ENCODE measurements at places on chromosomes 1 and 21. TPM values are rescaled to one million over a fixed set of nuclear protein-coding genes. Genes with fewer than 3 reads are reported as not detected.

The VAV3 gene
- 18.8 TPM for polyA plus RNA-seq

- no peak overlapping the region for H3K4me3 ChIP-seq
- no peaks in the 10 kb centered on the region for H3K27me3 ChIP-seq
- H3K27ac ChIP-seq = no peak overlapping the region
- no peaks in the 10 kb centered on the region for H3K4me1 ChIP-seq
- peaks cover 11% of the 10 kb centered on the region for H3K36me3 ChIP-seq
These were observed 20.5 kb downstream of the WNT2B start for GRCh38 chr1:112529301-112529700.

The SYCP1 gene
- polyA plus RNA-seq = not detected

The ELF3 gene
- polyA plus RNA-seq = not detected

DNA sequence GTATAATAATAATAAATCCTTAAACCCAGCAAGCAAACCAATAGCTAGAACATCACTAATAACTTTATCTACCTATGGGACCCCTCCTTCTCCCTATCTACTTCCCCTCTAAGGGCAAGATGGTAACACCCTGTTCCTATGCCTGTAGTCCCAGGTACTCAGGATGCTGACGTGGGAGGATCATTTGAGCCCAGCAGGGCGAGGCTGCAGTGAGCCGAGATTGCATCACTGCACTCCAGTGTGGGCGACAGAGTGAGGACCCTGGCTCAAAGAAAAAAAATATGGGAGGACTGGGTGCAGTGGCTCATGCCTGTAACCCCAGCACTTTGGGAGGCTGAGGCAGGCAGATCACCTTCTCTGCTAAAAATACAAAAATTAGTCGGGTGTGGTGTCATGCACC lies 143.1 kb upstream of the SLC45A1 start:
- peaks cover 9% of the 10 kb centered on the region for H3K4me1 ChIP-seq
- H3K27me3 ChIP-seq = no peaks in the 10 kb centered on the region
- no peak for DNase-seq

GRCh38 chr1:107669996-107670395 lies 295.0 kb downstream of the VAV3 start:
- H3K4me3 ChIP-seq = no peak overlapping the region
- no peak overlapping the region for H3K27ac ChIP-seq
- peaks cover 26% of the 10 kb centered on the region for H3K36me3 ChIP-seq
- H3K4me1 ChIP-seq = peaks cover 43% of the 10 kb centered on the region

The REN gene
- polyA plus RNA-seq = not detected

GRCh38 chr1:201468844-201469644 lies at the start of gene PHLDA3:
TSS of gene PHLDA3 (minus strand) at chr1:201469188. CDS start at chr1:201468786, 402 bp downstream.
- H3K4me3 ChIP-seq = peak within 1 kb of the TSS; percentile 42
- peaks cover 12% of the 10 kb centered on the region for H3K27me3 ChIP-seq
- H3K4me1 ChIP-seq = peaks cover 6% of the 10 kb centered on the region
- H3K27ac ChIP-seq = no peak within 1 kb of the TSS
- H3K36me3 ChIP-seq = no peaks in the 10 kb centered on the region

The ATP1A4 gene
- not detected for polyA plus RNA-seq

The KCNJ10 gene
- polyA plus RNA-seq = not detected

The TMOD4 gene
- polyA plus RNA-seq = not detected

The ZMPSTE24 gene
- 34.3 TPM for polyA plus RNA-seq

The LAPTM5 gene
- 744 TPM for polyA plus RNA-seq

The MTARC2 gene
- 0.28 TPM for polyA plus RNA-seq

DNA sequence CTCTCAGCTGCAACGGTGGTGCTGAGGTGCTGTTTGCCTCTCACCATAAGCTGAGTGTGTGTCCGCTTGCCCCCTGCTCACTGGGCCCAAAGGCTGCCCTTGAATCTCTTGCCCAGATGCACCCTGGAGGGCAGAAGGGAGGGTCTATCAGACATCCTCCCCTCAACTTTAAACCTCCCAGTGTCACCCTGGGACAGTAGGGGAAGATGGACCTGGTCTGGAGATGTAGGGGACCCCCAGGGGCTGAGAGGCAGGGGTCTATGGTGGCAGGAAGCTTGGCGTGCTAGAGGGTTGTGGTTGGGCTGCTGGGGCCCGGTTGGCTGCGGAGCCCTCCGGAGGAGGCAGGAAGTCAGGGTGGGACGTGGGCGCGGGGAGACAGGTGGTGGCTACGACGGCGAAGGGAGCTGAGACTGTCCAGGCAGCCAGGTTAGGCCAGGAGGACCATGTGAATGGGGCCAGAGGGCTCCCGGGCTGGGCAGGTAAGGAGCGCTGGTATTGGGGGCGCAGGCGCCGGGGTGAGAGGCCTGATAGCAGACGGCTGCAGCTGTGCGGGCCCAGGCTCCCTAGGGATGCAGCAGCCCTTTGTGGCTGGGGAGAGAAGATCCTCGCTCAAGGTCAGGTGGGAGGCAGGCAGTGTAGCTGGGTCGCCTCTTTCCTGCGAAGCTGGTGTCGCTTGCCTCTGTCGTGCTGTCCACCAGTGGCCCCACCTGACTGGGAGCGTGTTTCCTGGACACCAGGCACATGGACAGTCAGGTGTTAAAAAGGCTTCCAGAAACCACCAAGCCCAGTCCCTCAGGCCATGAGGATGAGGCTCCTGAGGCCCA lies at the start of gene LCK:
Gene LCK (plus strand): TSS at position 373 of the 824 bp plus-strand sequence. CDS start 23,065 bp downstream, outside the sequence.
- DNase-seq = peak; percentile 68
- H3K27me3 ChIP-seq = peaks cover 35% of the 10 kb centered on the region
- peaks cover 5% of the 10 kb centered on the region for H3K36me3 ChIP-seq
- H3K4me1 ChIP-seq = peaks cover 80% of the 10 kb centered on the region
- peak within 1 kb of the TSS; percentile 100 for H3K27ac ChIP-seq

DNA sequence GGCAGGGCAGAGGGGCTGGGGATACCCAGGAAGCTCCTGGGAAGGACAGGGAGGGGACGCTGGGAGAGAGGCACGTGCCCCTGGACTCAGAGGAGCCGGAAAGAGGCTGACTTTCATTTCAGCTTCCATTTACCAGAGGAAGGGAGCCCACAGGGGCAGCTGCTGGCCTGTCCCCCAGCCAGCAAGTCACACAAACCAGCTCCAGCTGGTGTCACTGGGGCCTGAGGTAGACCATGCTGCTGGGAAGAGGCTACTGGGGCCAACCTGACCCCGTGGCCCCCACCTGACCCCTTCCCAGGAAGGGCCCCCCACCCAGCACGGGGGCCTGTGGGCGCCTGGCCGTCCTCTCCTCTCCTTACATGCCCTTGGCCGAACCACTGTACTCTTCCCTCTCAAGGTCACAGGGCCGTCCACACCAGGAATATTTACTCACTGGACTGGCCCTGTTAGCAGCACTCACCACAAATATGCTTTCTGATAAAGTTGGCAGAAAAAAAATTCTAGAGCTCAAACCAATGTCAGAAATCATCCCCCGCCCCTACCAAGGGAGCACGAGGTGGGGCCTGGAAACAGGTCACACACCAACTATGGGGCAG lies 110.5 kb downstream of the CASZ1 start:
- no peaks in the 10 kb centered on the region for H3K36me3 ChIP-seq
- H3K4me1 ChIP-seq = peaks cover 40% of the 10 kb centered on the region
- H3K4me3 ChIP-seq = no peak overlapping the region
- no peak for DNase-seq

- no peak overlapping the region for H3K27ac ChIP-seq
- no peak overlapping the region for H3K4me3 ChIP-seq
- H3K4me1 ChIP-seq = no peaks in the 10 kb centered on the region
- H3K27me3 ChIP-seq = peaks cover 2% of the 10 kb centered on the region
- no peaks in the 10 kb centered on the region for H3K36me3 ChIP-seq
These were observed 17.2 kb upstream of the CXADR start for GRCh38 chr21:17495680-17496079.

GRCh38 chr1:63620671-63621070 lies 27.5 kb downstream of the PGM1 start:
- H3K27me3 ChIP-seq = no peaks in the 10 kb centered on the region
- no peak overlapping the region for H3K4me3 ChIP-seq
- no peak for DNase-seq
- peaks cover 6% of the 10 kb centered on the region for H3K4me1 ChIP-seq
- peaks cover 4% of the 10 kb centered on the region for H3K36me3 ChIP-seq

- peaks cover 3% of the 10 kb centered on the region for H3K27me3 ChIP-seq
- H3K36me3 ChIP-seq = peaks cover 12% of the 10 kb centered on the region
- no peak for DNase-seq
- no peak overlapping the region for H3K4me3 ChIP-seq
- no peaks in the 10 kb centered on the region for H3K4me1 ChIP-seq
These were observed 12.5 kb upstream of the TNNI3K start for GRCh38 chr1:74222701-74223100.

DNA sequence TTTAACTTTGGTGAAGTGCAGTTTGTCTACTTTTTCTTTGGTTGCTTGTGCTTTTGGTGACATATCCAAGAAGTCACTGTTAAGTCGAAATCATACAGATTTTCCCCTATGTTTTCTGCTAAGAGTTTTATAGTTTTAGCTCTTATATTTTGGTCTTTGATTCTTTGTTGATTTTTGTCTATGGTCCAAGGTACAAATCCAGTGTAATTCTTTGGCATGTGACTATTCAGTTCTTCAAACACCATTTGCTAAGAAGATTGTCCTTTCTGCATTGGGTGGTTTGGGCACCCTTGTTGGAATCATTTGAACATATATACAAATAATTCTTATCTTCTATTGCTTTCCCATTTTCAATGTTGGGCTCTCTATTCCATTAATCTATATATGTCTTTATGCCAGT lies 16.2 kb downstream of the HIPK1 start:
- no peak for DNase-seq
- peaks cover 82% of the 10 kb centered on the region for H3K4me1 ChIP-seq
- H3K36me3 ChIP-seq = peaks cover 21% of the 10 kb centered on the region
- H3K27ac ChIP-seq = peak overlapping the region; percentile 58

DNA sequence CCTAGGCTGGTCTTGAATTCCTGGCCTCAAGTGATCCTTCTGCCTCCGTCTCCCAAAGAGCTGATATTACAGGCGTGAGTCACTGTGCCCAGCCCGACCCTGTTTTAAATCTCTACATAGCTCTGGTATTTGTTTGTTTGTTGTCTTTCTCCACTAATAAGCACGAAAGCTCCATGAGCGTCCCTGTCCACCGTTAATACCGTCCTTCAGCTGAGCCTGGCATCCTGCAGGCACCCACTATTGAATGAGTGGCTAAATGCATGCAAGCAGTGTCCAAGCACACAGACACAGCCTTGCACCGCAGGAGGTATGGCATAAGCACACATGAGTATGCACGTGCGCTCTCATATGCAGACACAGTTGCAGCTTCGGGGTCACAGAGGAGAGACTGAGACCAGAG lies 4.5 kb upstream of the COL16A1 start:
- no peak overlapping the region for H3K27ac ChIP-seq
- no peak for DNase-seq
- peak overlapping the region; percentile 22 for H3K4me3 ChIP-seq
- H3K36me3 ChIP-seq = no peaks in the 10 kb centered on the region
- peaks cover 21% of the 10 kb centered on the region for H3K27me3 ChIP-seq

The OR2L5 gene
- polyA plus RNA-seq = not detected

- no peak overlapping the region for H3K27ac ChIP-seq
- DNase-seq = no peak
- H3K4me3 ChIP-seq = no peak overlapping the region
- H3K27me3 ChIP-seq = peaks cover 2% of the 10 kb centered on the region
- H3K36me3 ChIP-seq = peaks cover 51% of the 10 kb centered on the region
These were observed 15.0 kb downstream of the OXCT2 start for GRCh38 chr1:39755965-39756659.

The MTOR gene
- 3.8 TPM for polyA plus RNA-seq

- H3K27ac ChIP-seq = peak overlapping the region; percentile 100
- no peaks in the 10 kb centered on the region for H3K36me3 ChIP-seq
- DNase-seq = no peak
- peaks cover 85% of the 10 kb centered on the region for H3K4me1 ChIP-seq
- H3K4me3 ChIP-seq = peak overlapping the region; percentile 83
These were observed 11.9 kb downstream of the RPS6KA1 start for GRCh38 chr1:26541431-26541815.

DNA sequence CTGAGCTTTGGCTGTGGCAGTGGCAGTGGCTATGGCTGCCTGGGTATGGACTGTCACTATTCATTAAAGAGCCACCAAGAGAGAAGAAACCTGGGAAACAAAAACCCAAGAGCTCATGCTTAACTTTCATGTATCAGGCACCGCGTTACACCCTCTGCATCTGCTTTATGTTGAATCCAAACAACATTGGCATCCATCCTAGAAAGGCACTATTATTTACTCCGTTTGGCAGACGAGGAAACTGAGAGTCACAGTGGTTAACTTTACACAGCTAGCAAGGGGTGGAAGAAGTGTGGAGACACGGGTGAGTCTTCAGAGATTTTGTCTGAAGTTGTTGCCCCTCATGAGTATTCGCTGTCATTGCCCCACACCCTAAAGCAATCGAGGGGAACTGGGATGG lies 63.8 kb downstream of the PLXNA2 start:
- H3K27me3 ChIP-seq = peaks cover 3% of the 10 kb centered on the region
- H3K36me3 ChIP-seq = no peaks in the 10 kb centered on the region
- DNase-seq = no peak
- no peak overlapping the region for H3K27ac ChIP-seq

The OR2L8 gene
- polyA plus RNA-seq = not detected

DNA sequence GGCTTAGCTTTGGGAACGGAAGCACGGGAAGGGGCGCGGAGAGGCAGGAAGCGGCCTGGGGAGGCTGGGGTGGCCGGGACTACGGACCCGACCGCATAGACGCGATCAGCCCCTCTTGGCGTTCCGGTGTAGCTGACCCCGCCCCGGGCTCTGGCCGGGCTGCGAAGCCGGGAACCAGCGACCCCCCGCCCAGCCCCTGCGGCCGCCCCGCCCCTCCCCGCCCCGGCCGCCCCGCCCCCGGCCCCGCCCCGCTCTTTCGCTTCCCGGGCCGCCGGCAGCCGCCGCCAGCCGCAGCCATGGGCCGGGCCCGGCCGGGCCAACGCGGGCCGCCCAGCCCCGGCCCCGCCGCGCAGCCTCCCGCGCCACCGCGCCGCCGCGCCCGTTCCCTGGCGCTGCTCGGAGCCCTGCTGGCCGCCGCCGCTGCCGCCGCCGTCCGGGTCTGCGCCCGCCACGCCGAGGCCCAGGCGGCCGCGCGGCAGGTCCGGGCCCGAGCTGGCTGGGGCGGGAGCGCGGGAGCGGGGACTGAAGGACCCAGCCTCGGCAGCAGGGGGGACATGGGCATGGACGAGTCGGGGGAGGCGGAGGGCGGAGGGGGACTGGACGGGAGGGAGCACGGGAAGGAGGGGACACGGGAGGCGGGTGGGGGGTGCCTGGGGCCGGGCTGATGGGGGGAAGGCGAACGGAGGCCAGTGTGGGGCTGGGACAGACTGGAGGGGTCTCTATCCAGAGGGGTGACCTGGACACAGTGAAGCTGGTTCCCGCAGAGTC lies at the start of gene SELENON:
Gene SELENON (plus strand): TSS at position 259 of the 768 bp plus-strand sequence. CDS start 38 bp downstream, at position 297.
- H3K4me1 ChIP-seq = peaks cover 26% of the 10 kb centered on the region
- H3K27ac ChIP-seq = peak within 1 kb of the TSS; percentile 51
- DNase-seq = peak; percentile 35
- H3K36me3 ChIP-seq = no peaks in the 10 kb centered on the region
- peak within 1 kb of the TSS; percentile 78 for H3K4me3 ChIP-seq

The OR2T2 gene
- not detected for polyA plus RNA-seq

Data from immature natural killer cell (primary cell).